ENCODE measurements at places on chromosomes 3 and 15.

- DNase-seq, result peak; percentile 78
These were observed 13.5 kb upstream of the SEC13 start for GRCh38 chr3:10334459-10334858.

DNA sequence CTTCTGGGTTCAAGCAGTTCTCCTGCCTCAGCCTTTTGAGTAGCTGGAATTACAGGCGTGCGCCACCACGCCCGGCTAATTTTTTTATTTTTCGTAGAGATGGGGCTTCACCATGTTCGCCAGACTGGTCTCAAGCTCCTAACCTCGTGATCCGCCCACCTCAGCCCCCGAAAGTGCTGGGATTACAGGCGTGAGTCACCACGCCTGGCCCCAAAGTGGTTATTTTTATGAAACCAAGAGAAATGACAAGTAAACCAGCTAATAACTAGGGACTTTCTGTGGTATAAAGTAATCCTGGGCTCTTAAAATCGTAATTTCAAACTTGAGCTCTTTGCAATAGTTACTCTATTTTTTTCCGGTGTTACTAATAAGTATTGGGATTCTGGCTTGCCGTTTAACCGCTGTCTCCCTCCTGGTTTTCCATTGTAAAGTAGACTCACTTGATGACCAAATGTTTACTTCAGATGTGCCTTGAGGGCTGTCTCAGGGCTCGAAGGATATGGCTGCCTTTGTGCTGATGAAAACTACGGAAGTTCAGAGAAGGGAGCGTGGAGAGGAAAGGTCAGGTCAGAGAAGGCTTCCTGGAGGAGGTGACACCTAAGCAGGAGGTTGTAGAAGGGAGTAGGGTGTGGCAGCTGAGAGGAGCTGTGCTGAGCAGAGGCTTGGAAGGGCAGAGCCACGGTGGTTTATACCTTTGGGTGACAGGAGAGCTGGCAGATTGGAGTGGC lies 4.2 kb downstream of the ZSCAN2 start:
- no peak for DNase-seq

- DNase-seq, result no peak
These were observed 92.0 kb upstream of the SLC6A11 start for GRCh38 chr3:10723991-10724390.

GRCh38 chr15:66864871-66865281 lies 162.8 kb downstream of the SMAD6 start:
- no peak for DNase-seq

GRCh38 chr3:61848885-61849284 lies 287.5 kb downstream of the PTPRG start:
- peak; percentile 89 for DNase-seq

GRCh38 chr3:13482106-13482690 lies 2.1 kb downstream of the HDAC11 start:
- no peak for DNase-seq

GRCh38 chr3:15812183-15812582 lies 14.4 kb upstream of the ANKRD28 start:
- peak; percentile 43 for DNase-seq

GRCh38 chr3:23804441-23805209 lies 1.1 kb upstream of the UBE2E1 start:
- DNase-seq, result no peak

DNA sequence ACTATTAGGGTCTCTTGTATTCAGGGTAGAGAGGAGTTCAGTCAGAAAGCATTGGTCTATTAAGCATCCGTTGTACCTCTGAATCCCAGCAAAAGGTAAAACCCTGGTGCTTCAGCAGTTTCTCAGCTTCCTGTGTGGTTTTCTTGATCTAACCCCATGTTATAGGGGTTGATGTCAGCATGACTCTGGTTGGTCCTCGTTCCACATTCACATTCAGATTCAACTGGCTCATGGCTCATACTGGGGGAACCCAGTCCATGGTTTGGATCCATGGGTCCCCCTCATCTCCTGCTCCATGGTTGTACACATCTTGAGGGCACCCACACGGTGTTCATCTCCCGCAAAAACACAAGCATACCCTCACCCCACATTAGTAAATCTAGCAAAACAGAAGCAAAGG lies 47.7 kb upstream of the C2CD4B start:
- DNase-seq, result no peak

- peak; percentile 100 for DNase-seq
These were observed 20.3 kb downstream of the PPCDC start for GRCh38 chr15:75043509-75044257.

- peak; percentile 30 for DNase-seq
These were observed 153.9 kb downstream of the BBX start for GRCh38 chr3:107676469-107677309.
